ENCODE measurements at places on chromosomes 2 and 18. TPM values are rescaled to one million over a fixed set of nuclear protein-coding genes. Genes with fewer than 3 reads are reported as not detected.

Gene BOLL
- total RNA-seq = not detected

Gene LIPG
- total RNA-seq = 2.2 TPM

Gene ANKRD62
- total RNA-seq = not detected

Gene CTLA4
- 0.45 TPM for total RNA-seq

Gene FAP
- total RNA-seq = 2.8 TPM

Gene COL4A4
- 0.58 TPM for total RNA-seq

Gene ASXL2
- 20.2 TPM for total RNA-seq

Gene RESP18
- total RNA-seq = not detected

Gene INHBB
- total RNA-seq = 47.9 TPM

All from lower leg skin (tissue), 4 donors.